ENCODE measurements at places on chromosomes 1 and 21.

- DNase-seq: no peak
Measured at GRCh38 chr1:241308011-241308410, 49.0 kb downstream of the RGS7 start.

DNA sequence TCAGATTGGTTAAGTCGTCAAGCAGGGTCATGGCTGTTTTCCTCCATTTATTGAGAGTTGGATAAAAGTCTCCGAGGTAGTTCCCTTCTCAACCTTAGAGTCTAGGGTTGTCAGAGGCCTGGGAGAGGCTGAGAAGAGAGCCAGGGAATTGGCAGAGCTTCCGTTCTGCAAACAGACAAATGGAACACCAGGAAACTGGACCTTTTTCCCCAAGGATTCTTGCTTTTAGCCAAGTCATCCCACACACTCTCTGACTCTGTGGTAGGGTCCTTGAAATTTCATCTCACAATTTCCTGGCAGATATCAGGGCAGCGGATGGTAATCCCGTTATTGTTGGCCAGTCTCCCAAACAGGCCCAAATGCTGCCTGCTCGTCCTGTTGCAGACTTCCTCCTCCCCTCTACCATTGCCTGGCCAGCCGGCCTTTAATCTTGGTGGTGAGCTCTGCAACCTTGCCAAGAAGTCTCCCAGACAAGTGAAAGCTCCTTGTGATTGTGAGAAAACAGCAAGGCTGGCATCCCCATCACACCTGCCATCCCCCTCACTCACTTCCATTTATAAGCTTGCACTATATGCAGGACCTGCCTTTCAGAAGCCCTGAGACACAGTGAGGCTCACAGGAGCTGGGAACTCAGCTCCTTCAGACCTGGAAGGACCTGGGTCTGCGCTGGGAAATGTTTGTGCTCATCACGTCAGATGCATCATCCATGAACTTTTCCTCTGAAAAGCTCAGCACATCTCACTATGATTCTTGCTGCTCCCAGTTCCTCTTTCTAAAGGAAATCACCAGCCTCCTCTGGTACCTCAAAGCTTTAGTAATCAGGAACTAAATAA, 13.7 kb upstream of the SRP9 start:
- no peak for DNase-seq

- DNase-seq: peak; percentile 94
Measured at GRCh38 chr1:30779294-30780071, 21.9 kb upstream of the LAPTM5 start.

DNA sequence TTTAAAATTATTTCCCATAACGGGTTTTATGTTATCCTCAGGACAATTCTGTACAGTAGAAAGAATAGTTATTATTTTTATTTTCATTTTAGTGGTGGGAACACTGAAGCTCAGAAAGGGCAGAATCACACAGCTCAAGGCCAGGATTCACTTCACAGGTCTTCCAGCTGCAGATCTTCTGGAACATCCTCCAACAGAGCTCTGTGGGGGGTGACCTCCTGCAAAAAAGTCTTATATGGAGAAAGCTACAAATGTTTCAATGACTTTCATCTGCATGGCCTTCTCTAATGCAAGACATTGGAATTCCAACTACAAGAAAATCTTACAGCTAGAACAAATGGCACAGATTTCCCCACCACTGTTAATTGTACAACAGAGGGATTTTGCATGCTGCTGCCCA, 64.2 kb downstream of the SEC16B start:
- no peak for DNase-seq

- no peak for DNase-seq
Measured at GRCh38 chr1:174519844-174520243, 72.1 kb downstream of the GPR52 start.

DNA sequence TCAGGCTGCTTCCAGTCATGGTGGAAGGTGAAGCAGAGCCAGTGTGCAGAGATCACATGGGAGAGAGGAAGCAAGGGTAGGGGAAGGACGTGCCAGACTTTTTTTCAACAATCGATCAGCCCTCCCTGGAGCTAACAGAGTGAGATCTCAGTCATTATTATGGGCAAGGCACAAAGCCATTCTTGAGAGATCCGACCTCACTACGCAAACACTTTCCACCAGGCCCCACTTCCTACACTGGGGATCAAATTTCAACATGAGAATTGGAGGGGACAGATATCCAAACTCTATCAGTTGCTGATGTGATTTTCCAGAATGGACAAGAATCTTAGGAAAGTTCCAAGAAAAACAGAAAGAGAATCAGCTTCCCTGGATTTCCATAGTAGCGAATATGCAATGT, 60.5 kb downstream of the BACE2 start:
- no peak for DNase-seq

GRCh38 chr1:186482661-186483255, 21.8 kb upstream of the PDC start:
- peak; percentile 25 for DNase-seq

GRCh38 chr1:27341525-27342252, at the start of gene SYTL1:
Gene SYTL1, plus strand, starts transcription at chr1:27342022. Its CDS starts 3,313 bp downstream, at chr1:27345335.
- peak; percentile 66 for DNase-seq

DNA sequence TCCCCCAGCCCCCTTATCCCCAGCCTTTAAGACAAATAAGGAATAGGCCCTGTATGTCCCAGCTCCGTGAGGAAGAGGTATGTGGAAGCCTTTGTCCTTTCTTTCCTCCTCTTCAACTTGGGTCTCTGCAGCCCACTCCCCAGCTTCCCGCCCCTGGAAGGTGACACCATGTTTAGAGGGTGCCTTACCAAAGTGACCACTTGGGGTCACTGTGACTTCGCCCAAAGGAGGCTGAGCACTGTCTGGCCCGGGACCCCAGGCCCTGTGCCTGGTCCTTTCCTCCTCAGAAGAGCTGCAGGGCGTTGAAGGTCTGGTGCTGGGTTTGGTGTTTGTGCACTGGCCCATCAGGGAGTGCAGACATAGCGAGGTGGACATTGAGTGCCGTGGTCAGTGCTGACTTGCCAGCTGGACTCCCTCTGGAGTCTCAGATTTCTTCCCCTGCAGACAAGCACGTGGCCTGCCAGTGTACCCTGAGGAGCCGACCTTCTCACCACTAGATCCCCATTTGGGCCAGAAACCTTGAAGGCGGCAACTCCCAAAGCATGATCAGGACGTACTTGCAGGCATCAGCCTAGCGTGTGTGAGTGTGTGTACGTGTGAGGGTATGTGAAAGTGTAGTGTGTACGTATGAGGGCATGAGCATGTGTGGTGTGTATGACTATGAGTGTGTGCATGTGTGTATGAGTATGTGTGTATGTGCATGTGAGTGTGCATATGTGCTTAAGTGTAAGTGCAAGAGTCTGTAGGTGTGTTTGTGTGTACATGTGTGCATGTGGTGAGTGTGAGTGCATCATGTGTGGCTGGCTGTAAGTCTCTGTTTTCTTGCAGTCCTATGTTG, 181.4 kb upstream of the KIAA0040 start:
- no peak for DNase-seq

- DNase-seq: no peak
Measured at GRCh38 chr1:50285994-50286393, 137.2 kb downstream of the DMRTA2 start.
